ENCODE measurements at places on chromosomes 3 and 15.

- peak; percentile 62 for DNase-seq
Measured at GRCh38 chr3:194738254-194739093, 52.8 kb downstream of the FAM43A start.

GRCh38 chr3:119642746-119643473 lies 17.5 kb downstream of the POPDC2 start:
- no peak for DNase-seq

DNA sequence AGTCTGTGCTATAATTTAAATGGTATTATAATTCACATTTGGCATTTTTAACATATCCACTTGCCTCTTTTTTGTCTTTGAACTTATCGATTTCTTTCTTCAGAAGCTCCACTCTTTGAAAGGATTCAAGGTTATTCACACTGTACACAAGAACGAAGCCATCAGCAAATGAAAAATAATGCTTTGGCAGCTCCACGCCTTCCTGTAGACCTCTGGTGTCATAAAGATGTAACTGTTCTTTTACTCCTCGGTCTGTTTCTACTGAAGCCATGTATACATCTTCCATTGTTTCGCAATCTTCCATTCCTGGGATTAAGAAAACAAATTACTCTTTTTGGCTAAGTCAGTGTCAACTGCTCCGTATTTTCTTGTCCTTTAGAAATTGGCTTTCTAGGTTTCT lies 16.0 kb downstream of the NKIRAS1 start:
- DNase-seq, result no peak

DNA sequence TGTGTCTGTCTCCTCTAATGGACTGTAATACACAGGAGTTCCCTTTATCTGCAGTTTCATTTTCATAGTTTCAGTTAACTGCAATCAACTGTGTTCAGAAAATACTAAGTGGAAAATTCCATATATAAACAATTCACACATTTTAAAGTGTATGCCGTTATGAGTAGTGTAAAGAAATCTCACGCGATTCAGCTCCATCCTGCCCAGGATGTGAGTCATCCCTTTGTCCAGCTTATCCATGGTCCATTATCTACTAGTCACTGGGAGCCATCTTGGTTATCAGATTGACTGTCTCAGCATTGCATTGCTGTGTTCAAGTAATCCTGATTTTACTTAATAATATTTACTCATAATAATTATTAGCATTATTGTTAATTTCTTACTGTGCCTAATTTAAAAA lies 14.5 kb downstream of the ZPLD1 start:
- no peak for DNase-seq
